ENCODE measurements at places on chromosomes 2 and 18.
A peak's percentile ranks its signal among the peaks of the same experiment; 100 is the strongest.

DNA sequence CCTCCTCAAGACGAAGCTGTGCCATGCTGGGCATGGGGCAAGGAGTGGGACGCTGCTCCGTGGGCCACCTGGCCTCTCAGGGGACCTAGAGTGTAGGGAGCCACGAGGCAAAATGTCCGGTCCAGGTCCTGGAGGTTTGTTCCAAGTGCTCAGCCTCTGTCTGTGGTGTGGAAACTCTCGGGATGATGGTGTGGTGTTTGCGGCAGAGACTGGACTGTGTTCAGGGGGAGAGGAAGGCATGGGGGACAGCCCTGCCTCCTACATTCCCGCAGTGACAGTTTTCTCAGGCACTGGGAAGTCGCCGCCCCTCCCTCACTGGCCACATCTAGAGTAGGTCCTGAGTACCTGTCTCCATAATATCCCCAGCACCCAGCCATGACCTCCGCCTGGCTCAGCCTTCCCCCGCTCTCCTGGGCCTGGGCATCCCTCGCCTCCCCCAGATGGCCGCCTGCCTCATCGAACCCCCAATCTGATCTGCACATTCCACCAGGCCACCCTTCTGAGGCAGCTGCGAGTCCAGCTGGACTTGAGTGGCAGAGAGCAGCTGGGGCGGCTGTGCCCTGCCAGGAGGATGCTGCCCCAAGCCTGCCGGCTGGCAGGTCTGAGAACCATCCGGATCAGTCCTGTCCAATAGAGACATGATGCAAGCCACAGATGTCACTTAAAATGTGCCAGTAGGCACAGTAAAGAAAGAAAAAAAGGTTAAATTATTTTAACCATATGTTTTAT, 6.2 kb downstream of the KCNIP3 start:
- DNase-seq: no peak

DNA sequence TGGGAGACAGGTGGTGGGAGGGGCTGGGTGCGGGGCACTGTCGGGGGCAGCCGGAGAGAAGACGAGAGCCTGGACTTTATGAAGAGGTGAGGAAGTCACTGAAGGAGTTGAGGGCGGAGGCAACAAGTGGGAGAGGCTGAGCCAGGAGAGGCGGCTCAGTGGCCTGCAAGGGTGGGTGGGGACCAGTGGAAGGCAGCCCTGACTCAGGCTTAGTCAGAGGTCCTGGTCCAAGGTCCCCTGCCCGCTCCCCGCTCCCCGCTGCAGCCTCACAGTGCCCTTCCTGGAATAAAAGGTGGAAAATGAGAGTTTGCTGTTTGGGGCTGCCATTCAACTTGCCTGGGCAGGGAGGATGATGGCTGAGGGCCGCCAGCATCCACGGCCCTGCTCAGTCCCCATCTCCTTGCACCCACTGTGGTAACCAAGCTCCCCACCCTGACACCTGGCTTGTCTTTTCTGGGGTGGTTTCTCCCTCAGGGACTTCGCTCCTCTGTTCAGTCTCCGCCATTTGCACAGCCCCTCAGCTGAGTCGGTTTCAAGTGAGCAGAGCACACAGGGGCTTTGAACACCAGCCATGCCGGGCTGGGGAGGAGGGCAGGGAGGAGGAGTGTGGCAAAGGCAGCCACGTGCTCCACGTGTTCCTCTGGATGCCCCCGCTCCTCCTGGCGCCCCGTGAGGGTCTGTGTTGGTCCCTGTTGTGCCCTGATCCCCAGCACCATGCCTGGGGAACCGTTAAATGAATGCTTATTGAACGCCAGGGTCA, 13.7 kb upstream of the RALB start:
- DNase-seq: no peak

GRCh38 chr2:100412881-100413321, 4.6 kb downstream of the CHST10 start:
- no peak for DNase-seq

- no peak for DNase-seq
Measured at GRCh38 chr18:46160050-46160798, 56.0 kb downstream of the HAUS1 start.

GRCh38 chr18:62152844-62153243, 34.0 kb downstream of the PIGN start:
- no peak for DNase-seq

- no peak for DNase-seq
Measured at GRCh38 chr2:241726459-241726858, 8.0 kb upstream of the D2HGDH start.

DNA sequence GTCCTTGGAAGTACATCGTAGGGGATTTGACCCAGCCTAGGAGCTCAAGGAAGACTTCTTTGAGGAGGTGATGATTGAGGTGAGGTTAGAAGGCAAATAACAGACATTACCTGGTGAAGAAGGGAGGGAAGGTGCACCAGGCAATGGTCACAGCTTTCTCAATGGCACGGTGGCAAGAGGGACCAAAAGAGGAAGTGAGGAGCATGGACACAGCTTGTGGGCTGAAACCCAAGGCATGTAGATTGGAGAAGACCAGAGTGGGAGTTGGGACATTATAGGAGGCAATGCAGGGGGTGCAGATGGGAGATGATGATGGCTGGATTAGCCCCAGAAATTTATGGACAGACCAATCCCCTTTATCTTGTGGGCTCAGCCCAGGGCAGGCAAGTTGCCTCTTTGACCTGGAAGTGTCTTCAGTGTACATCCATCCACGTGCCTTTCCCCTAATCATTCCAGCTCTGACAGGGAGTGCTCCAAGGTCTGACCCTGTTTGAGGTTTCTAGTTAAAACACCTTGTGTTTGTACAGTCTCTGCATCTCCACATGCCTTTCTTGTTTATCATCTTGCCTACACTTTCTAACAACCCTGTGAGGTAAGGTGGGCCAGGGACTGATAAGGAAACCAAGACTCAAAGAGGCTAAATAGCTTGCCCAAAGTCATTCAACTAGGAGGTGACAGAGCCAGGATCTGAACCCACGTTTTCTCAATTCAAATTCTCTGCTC, 59.1 kb downstream of the NRP2 start:
- no peak for DNase-seq

GRCh38 chr18:31487246-31488015, 10.5 kb upstream of the DSG2 start:
- DNase-seq: no peak

- no peak for DNase-seq
Measured at GRCh38 chr2:118477111-118477862, 370.2 kb downstream of the EN1 start.

GRCh38 chr18:13381944-13382365, 163.4 kb downstream of the LDLRAD4 start:
- no peak for DNase-seq

GRCh38 chr18:63293935-63294334, 25.6 kb downstream of the BCL2 start:
- DNase-seq: no peak

GRCh38 chr2:69065735-69066336, 52.9 kb downstream of the ANTXR1 start:
- no peak for DNase-seq

DNA sequence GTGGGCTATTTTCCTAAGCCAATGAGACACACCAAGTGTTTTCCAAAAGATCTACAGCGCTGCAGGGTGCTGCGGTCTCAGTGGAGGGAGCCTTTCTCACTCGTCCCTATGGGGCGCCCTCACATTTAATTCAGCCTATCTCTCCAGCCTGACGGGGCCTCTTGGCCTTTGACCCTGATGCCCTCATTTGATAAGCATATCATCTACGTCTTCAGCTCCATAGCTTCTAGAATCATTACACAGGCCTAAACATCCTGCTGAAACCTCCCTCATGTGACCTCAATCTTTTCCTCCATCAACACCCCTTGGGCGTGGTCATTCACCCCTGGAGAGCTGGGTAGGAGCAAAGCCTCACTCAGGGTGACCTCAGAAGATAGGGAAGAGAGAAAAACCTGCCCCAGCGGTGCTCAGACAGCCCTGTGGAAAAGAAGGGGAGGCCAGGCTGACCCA, 57.4 kb downstream of the CYP26B1 start:
- DNase-seq: no peak

- no peak for DNase-seq
Measured at GRCh38 chr2:240930631-240931318, 24.6 kb downstream of the CROCC2 start.

GRCh38 chr2:128317181-128317898, 1.3 kb downstream of the HS6ST1 start:
- DNase-seq: peak; percentile 49

DNA sequence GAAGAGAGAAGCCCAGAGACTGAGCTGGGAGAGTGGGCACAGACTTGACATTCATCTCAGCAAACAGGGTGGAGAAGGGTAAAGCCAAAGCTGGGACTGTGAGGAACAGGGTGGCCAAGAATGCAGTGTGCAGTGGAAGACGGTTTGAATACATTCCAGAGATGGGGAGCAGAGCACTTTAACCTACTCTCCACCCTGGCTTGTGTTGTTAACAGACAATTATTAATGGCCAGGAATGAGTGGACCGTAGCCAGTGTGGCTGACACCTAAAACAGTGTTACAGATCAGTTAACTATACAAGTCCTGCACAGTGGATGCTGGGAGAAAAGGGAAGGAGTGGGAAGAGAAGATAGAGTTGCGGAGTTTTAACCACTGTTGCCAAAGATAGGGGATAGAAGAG, 7.4 kb upstream of the NAB1 start:
- DNase-seq: no peak

DNA sequence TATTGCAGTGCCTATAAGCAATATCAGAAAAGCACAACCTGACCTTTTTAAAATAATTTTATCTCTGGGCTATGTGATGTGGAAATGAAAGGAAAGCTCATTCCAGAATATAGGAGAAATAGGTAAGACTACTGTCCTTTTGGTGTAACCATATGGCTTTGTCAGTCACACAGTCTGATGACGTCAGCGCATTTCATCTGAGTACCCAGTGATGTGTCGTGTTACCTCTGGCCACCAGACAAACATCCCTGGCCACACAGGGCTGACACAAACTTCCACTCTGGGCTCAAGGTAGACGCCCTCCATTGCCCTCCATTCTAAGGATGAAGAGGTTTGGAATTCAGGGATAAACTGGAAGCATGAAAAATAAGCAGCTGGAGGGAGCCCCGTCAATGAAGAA, 506.7 kb downstream of the CMPK2 start:
- DNase-seq: no peak

DNA sequence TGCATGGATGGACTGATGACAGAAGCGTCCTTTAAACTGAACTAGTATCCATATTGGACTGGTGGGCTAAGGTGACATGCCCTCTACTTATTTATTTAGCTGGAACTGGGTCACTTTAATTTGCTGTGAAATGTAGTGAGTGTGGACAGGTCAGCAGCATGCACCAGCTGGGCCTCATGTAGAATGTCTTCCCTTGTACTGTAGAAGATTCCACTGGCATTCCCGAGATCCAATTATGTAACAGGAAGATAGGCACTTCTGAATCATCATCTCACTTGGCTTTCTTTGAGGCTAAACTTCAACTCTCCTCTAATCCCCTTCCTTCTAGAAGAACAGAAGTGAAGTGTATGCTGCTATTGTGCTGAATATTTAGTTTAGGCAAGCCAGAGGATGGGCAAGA, 296.2 kb downstream of the SLC8A1 start:
- no peak for DNase-seq

DNA sequence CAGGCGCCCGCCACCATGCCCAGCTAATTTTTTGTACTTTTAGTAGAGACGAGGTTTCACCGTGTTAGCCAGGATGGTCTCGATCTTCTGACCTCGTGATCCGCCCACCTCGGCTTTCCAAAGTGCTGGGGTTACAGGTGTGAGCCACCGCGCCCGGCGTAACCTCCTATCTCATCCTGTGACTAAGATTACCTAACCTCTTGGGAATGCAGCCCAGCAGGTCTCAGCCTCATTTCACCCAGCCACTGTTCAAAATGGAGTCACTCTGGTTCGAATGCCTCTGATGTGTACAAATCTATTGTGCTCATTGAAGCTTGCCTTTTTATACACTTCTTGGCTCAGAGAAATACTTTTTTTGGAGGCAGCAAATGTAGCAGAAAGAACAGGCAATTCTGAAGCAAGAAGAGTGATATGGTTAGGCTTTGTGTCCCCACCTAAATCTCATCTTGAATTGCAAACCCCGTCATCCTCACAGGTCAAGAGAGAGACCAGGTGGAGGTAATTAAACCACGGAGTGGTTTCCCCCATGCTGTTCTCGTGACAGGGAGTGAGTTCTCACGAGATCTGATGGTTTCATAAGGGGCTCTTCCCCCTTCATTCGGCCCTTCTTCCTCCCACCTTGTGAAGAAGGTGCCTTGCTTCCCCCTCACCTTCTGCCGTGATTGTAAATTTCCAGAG, 60.6 kb downstream of the SLC4A3 start:
- DNase-seq: no peak

GRCh38 chr2:109139002-109139401, 10.0 kb downstream of the SH3RF3 start:
- no peak for DNase-seq

DNA sequence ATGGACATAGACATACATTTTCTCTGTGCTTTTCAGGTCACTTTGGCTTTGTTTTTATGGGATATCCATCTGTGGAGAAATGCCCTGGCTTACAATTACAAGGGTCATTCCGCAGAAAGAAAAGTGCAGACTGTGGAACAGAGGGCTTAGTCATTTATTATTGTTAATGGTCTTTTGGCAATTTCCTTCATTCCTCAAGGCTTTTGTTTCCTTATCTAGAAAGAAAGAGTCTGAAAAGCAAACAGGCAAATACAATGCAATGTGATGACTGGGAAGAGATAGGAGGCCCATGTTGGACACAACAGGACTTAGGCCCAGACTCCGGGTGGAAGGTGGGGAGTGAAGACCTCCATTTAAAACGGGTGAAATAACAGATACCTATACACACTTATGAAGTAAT, 129.5 kb upstream of the CAVIN2 start:
- DNase-seq: no peak

- DNase-seq: no peak
Measured at GRCh38 chr2:79585701-79586433, 73.0 kb downstream of the CTNNA2 start.

GRCh38 chr18:8662560-8663255, 42.6 kb upstream of the MTCL1 start:
- no peak for DNase-seq

- no peak for DNase-seq
Measured at GRCh38 chr2:36633470-36634092, 35.6 kb upstream of the FEZ2 start.
